ENCODE measurements at places on chromosomes 5 and 9. TPM values are rescaled to one million over a fixed set of nuclear protein-coding genes. Genes with fewer than 3 reads are reported as not detected.

- DNase-seq: no peak
Measured at GRCh38 chr5:179823937-179824744, 3.4 kb downstream of the SQSTM1 start.

DNA sequence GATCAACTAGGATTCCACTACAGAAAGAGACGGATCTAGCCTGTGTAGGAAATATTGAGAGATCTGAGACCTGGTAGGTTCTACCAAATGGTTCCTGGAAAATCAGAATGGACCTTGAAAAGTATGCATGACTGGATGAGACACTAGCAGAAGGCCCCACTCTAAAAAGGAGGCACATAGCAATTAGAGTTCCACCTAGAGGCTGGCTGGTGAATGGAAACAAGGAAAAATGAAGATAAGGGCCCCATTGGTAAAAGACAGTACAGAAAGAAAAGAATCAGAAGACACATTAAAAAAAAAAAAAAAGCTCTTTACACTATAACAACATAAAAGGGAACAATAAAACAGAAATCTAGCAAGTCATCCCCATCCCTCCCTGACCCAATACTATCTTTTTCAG is 518.5 kb downstream of the NR2F1-AS1 start:
- no peak for DNase-seq

DNA sequence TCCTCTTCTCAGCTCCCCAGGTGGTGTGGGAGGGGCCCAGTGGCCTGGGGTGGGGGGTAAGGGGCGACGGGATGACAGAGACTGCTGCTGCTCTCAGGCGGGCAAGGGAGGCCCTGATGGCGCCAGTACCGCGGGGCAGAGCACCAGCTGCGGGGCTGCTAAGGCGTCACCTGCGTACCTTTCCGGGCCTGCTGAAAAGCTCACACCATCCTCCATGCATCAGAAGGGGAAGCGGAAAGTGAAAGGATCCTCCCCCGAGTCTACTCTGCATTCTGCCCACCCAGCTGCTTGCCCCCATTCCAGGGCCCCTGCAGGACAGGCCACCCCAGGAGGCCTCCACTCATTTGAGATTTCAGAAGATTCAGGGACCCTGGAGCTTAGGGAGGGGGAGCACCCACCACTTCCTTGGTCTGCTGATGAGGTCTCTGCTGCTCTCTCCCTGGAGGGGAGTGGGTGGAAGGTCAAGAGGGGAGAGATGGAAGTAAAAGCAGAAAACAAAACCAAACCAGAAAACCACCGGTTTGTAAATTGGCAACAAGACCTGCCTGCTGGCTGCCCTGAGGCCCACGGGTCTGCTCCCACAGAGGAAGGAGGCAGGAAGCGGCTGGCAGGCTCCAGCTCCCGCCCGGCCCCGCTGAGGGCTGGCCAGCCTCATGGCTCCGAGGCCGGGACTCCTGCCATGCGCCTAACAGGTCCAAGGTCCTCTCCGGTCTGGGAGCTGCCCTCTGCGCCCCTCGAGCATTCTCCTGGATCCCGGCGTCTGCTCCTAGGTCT is 33.6 kb downstream of the PRRT1B start:
- DNase-seq: no peak

- no peak for DNase-seq
Measured at GRCh38 chr9:4866239-4866969, 73.7 kb downstream of the RCL1 start.

The SNCB gene
- not detected for total RNA-seq

DNA sequence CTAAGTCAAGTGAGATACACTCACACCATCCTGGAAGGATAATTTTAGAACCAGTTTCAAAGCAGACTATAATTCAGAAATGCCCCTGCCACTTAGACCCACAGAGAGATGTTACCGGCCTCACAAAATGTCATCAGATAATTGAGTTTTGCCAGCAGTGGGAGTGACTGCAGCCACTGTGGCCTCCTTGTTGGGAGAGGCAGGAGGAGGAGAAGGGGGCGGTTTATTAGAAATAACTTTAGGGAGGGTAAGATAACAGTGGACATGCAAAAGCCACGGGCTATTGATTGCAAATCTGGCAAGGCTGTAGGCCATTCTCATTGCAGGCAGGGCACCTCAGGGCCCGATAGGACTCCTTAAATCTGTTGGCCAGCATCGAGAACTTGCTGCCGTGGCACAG is 13.4 kb downstream of the GRXCR2 start:
- DNase-seq: no peak

DNA sequence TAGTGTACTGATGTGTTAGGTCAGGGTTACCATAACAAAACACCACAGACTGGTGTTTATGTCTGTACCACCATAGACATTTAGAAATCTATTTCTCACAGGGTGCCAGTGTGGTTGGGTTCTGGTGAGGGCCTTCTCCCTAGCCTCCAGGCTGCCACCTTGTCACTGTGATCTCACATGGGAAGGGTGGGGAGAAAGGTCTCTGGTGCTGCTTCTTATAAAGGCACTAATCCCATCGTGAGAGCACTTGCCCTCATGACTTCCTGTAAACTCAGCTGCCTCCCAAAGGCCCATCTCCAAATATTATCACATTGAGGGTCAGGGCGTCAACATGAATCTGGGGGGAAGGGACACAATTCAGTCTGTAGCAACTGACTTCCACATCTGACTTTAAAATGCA is 49.8 kb downstream of the PIK3R1 start:
- DNase-seq: no peak

DNA sequence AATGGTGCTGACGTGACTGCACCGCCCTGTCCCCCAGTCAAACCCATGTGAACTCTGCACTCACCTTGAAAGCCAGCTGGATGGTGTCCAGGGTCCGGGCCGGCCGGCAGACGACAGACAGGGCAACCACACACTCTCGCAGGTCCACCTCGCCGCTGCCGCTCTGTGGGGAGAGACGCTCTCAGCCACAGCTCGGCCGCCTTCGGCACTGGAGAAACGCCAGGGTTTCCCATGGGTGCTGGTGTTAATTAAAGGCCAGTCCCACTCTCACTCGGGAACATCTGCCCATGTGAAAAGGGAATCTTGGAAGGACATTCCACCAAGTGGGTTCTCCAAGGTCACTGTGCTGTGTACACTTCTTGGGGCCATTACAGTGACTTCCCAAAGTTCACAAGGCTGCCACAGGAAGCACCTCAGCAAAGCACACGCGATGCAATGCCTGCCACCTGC is 25.5 kb upstream of the SLC6A3 start:
- DNase-seq: no peak

- no peak for DNase-seq
Measured at GRCh38 chr5:124277767-124278545, 468.5 kb downstream of the ZNF608 start.

- DNase-seq: no peak
Measured at GRCh38 chr9:124886866-124887492, 25.0 kb downstream of the ARPC5L start.

The MVB12B gene
- 15.8 TPM for total RNA-seq

GRCh38 chr9:88587182-88587581 is 52.2 kb downstream of the NXNL2 start:
- DNase-seq: no peak

GRCh38 chr5:86970361-86970760 is 297.3 kb upstream of the RASA1 start:
- DNase-seq: no peak

GRCh38 chr5:10489810-10490426 is 48.2 kb downstream of the ROPN1L start:
- no peak for DNase-seq

The ZNF354B gene
- 11.3 TPM for total RNA-seq

The HNRNPAB gene
- 152 TPM for total RNA-seq

GRCh38 chr9:126457890-126458289 is 131.3 kb downstream of the MVB12B start:
- no peak for DNase-seq

DNA sequence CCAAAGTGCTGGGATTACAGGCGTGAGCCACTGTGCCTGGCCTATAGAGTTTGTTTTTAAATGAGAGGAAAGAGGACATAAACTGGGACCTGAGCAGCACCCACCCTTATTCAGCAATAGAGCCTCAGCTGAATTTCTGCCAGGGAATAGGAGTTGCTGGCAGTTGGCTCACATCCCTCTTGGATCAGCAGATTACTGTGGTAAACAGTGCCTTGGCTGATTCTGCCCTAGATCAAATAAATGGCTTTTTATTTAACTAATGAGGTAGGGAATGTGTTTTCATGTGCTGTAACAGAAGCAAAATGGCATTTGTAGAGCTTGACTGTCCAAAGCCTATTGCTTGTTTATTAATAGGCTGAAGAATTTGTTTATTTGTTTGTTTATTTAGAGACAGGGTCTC is 2.1 kb downstream of the ARHGEF37 start:
- DNase-seq: no peak

- no peak for DNase-seq
Measured at GRCh38 chr5:1547655-1548054, 23.9 kb upstream of the LPCAT1 start.

DNA sequence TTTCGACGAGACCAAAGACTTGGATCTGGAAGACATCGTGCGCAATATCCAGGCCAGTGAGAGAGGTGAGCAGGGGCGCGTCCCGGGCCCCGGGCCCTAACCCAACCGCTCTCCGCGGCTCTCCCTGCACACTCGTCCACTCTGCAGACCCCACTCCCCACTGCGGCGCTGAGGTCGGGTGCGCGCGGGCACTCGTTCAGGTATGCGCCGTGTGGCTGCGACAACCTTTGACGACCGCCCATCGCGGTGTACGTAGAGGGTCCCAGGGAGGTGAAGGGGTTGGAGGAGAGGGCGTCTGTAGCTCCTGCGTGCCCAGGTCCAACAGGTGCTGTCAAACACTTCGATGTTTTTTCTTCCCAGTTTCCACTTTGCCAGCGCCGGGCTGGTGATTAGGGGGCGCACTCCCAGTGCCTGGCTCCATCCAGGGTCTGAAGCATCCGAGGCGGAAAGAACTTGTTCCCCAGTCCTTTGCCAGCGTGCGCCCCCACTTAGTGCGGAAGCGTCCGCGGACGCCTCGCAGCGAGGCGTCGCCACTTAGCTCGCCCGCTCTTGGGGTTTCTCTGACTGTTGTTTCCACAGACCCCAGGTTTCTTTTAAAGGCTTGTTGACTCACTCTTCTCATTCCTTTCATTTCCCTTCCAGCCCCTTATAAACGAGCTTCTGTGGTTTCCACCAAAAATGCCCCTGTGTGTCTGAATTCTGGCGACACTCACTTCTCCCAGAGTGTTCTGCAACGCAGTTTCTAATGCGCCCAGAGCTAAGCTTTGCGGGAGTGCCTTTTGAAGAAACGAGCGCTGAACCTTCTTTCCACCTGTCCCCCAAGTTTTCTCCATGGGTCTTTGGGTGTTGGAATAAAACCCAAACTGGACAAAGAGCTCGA is 1.6 kb downstream of the NPR3 start:
- DNase-seq: no peak

The PMPCA gene
- total RNA-seq: 50.5 TPM

The PCYOX1L gene
- total RNA-seq: 8.6 TPM

DNA sequence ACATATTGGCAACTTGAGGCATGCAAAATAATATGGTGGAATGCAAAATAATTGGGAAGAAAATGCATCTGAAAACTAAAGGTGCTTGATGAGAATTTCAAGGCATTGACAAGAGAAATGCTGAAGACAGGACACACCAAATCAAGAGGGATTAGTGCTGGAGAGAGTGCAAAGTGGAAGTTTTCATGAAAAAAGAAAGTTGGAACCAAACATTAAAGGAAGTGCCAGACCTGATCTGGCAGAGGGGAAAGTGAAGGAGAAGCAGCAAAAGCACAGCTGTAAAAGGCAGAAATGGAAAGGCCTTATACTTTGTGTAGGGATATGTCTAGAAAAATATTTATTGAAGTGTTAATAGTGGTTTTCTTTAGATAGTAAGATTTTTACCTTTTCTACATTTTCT is 35.3 kb upstream of the FYB1 start:
- no peak for DNase-seq

DNA sequence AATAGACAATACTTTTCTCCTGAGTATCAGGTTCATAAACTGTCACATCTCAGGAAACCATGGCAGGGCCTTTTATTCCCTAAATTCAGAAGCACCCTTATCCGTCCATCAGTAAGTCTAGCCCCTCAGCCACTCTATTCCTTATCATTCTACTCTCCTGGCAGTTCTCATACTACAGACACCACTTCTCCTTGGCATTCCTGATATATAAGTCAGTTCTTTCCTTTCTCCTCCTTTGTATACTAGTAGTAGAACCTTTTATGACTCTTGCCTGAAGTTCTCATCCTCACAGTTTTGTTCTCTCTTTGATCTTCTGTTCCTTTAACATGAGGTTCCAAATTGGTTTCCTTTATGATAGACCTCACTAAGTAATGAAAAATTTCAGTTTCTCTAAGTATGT is 29.3 kb downstream of the GRAMD2B start:
- no peak for DNase-seq

GRCh38 chr5:15320871-15321270 is 179.1 kb upstream of the FBXL7 start:
- DNase-seq: no peak

The RPP25L gene
- total RNA-seq: 31.5 TPM

DNA sequence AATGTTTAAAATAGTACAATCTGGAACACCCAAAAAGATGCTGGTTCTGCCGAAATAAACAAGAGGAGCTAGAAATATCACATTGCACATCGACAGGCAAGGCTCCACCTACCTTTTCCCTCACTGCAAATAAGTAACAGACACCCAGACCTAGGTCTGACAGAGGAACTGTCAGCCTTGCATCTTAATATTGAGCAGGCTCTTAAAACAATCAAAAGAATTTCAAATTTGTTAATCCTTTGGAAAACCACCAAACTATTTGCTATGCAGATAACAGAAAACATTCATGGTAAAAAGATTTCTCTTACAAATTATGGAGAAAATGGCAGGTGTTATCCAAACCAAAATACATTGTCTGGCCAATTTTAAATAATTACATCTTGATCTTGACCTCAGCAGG is 71.3 kb downstream of the FRMD3 start:
- DNase-seq: no peak

DNA sequence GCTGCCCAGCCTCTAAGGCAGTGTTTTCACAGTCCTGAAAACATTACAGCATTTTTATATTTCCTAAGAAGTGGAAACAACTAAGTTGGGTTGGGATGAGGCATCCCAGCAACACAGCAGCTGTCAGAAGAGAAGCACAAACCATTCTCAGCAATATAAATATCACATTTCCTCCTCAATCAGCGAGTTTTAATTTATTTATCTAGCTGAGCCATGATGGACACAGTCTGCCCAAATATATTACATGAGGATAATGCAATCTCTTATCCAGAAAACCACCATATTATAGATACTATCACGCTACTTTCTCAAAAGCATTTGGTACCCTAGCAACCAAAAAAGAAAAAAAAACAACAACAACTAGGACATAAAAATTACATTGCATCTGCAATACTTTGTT is 158.5 kb downstream of the FSTL4 start:
- DNase-seq: no peak

DNA sequence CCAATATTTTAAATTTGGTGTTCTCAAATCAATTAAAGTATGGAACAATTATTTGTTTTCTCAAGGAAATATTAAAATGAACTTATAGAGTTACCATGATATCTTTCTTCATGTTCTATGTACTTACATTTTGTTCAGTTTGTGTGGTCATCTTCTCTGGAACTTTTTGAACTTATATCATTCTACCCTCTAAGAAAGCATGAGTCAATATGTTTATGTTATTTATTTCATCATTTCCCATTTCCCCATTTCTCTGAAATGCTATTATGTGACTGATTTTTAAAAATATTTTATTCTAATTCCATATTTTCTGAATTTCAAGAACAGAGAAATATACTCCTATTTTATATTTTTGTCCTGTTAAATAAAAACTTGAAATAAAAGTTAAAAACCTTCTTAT is 123.5 kb upstream of the ACOT12 start:
- no peak for DNase-seq

All from kidney epithelial cell (primary cell).